ENCODE measurements at places on chromosomes 2 and 18. TPM values are rescaled to one million over a fixed set of nuclear protein-coding genes. Genes with fewer than 3 reads are reported as not detected.

The SPATA3 gene
- total RNA-seq, result not detected

The GPBAR1 gene
- total RNA-seq, result 0.55 TPM

The ITGAV gene
- total RNA-seq, result 661 TPM

The TMEM237 gene
- total RNA-seq, result 37.7 TPM

DNA sequence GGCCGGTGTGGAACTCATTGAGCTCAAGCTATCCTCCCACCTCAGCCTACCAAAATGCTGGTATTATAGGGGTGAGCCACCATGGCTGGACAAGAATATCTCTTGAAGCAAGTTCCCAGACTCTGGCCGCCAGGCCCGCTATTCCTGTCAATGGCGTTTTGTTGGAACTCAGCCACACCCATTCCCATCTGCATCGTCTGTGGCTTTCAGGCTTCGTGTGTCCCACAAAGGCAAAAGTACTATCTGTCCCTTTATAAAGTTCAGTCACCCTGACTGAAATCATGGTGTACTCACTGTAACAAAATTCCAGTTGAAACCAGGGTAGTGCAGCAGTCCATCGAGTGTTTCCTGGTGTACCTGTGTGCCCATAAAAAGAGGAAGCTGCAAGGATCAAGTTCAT lies 96.7 kb downstream of the SH3BP4 start:
- DNase-seq, result no peak

GRCh38 chr2:106094131-106094841 lies 99.8 kb downstream of the UXS1 start:
- DNase-seq, result no peak

GRCh38 chr2:159753797-159754196 lies 41.5 kb downstream of the MARCHF7 start:
- DNase-seq, result no peak

DNA sequence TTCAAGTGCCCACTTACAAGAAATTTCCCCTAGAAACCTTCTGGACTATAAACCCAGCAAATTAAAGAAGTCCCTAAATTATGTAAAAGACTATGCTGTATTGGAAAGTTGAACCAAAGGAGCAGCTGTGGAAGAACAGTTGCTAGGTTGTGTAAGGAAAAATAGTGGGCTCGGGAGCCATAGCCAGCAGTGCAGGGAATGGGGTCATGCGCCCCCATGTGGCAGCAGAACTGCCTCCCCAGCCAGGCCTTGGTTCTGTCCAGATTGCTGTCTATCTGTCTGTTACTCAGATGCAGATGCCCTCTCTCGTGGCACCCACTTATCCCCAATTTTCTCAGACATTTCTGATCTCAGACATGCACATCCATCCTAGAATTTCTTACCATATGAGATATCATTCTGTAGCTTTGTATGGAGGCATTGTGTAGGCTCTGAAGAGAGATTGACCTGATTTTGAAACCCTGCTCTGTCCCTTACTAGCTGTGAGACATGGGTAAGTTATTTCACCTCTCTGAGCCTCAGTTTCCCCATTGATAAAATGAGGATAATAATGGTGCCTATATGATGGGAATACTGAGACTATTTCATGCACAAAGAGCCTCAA lies 258.3 kb downstream of the SS18 start:
- DNase-seq, result peak; percentile 36

GRCh38 chr2:158142165-158142564 lies 40.5 kb downstream of the UPP2 start:
- DNase-seq, result no peak
